ENCODE measurements at places on chromosomes 2 and 18. TPM values are rescaled to one million over a fixed set of nuclear protein-coding genes. Genes with fewer than 3 reads are reported as not detected.

SCN7A gene
- total RNA-seq, result under 0.01 TPM

ZBTB7C gene
- under 0.01 TPM for total RNA-seq

FABP1 gene
- total RNA-seq, result not detected

LYG2 gene
- total RNA-seq, result not detected

ACTG2 gene
- total RNA-seq, result not detected

All from tracheal epithelial cell (primary cell).